ENCODE measurements at places on chromosomes 12 and 14. TPM values are rescaled to one million over a fixed set of nuclear protein-coding genes. Genes with fewer than 3 reads are reported as not detected.

Gene GRIP1
- 0.33 TPM for total RNA-seq

Gene LTB4R2
- 3.0 TPM for total RNA-seq

Gene C12orf56
- total RNA-seq: 0.40 TPM

Gene TAS2R13
- total RNA-seq: 2.4 TPM

Gene DAO
- total RNA-seq: not detected

Gene MYBPC1
- total RNA-seq: not detected

Gene IGF1
- total RNA-seq: 0.39 TPM

Gene IFT43
- total RNA-seq: 27.0 TPM

Gene MAP3K9
- 0.07 TPM for total RNA-seq

Gene FGF23
- not detected for total RNA-seq

Gene ACOT4
- total RNA-seq: 0.98 TPM

Gene ITFG2
- total RNA-seq: 15.1 TPM

Gene NTN4
- total RNA-seq: 130 TPM

Gene DRAM1
- 32.7 TPM for total RNA-seq

Gene TMEM119
- 3.9 TPM for total RNA-seq

Gene STYK1
- total RNA-seq: 0.53 TPM

Gene SRRM4
- not detected for total RNA-seq

Gene LTBP2
- total RNA-seq: 517 TPM

Gene RTL1
- total RNA-seq: not detected

Gene LDHB
- 492 TPM for total RNA-seq

Gene KRT6A
- total RNA-seq: 2.7 TPM

Gene KRT73
- total RNA-seq: not detected

Gene B4GALNT3
- total RNA-seq: 0.13 TPM

Gene AMDHD1
- 0.07 TPM for total RNA-seq

Gene KLRC3
- not detected for total RNA-seq

Gene CBX5
- total RNA-seq: 47.0 TPM

Gene APOF
- not detected for total RNA-seq

Gene GUCY2C
- total RNA-seq: not detected

Gene HOTAIR
- total RNA-seq: not detected

Gene MPHOSPH9
- 29.6 TPM for total RNA-seq

Gene TSPAN8
- total RNA-seq: 108 TPM

Gene ALX1
- not detected for total RNA-seq

Gene PMEL
- total RNA-seq: 0.65 TPM

Gene CRIP2
- 89.3 TPM for total RNA-seq

Gene GALNT8
- total RNA-seq: not detected

Gene PZP
- not detected for total RNA-seq

Gene WSCD2
- total RNA-seq: not detected

Gene ACSM4
- total RNA-seq: not detected

Gene PPFIA2
- total RNA-seq: 2.6 TPM

Gene SERPINA9
- total RNA-seq: not detected

Gene ITGB7
- 0.40 TPM for total RNA-seq

Gene CCDC177
- not detected for total RNA-seq

Gene CSRNP2
- 21.8 TPM for total RNA-seq

Gene SOX5
- 6.6 TPM for total RNA-seq

Gene KLRG1
- 0.78 TPM for total RNA-seq

Gene EPS8
- total RNA-seq: 237 TPM

Gene KSR2
- total RNA-seq: under 0.01 TPM

Gene UNC79
- 0.33 TPM for total RNA-seq

Gene POLE2
- total RNA-seq: 2.8 TPM

Gene SYT1
- 25.2 TPM for total RNA-seq

Gene GPD1
- total RNA-seq: 0.20 TPM
